ENCODE measurements at places on chromosomes 2 and 18.

DNA sequence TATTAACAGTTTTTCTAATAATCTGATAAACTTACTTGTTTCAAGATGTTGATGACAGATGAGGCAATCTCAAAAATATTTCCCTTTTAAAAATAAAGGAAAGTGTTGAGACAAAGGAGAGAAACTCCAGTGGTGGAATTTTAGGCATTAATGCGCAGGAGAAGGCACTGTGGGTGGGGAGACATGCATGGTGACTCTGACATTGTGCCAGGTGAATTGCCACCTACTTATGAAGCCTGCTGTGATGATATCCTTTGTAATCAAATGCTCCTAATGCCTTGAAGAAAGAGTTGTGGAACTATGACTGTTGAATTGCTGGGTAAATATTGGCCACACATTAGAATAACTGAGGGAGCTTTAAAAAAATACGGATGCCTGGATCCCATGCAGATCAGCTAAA, 101.4 kb downstream of the PLA2R1 start:
- DNase-seq = no peak

DNA sequence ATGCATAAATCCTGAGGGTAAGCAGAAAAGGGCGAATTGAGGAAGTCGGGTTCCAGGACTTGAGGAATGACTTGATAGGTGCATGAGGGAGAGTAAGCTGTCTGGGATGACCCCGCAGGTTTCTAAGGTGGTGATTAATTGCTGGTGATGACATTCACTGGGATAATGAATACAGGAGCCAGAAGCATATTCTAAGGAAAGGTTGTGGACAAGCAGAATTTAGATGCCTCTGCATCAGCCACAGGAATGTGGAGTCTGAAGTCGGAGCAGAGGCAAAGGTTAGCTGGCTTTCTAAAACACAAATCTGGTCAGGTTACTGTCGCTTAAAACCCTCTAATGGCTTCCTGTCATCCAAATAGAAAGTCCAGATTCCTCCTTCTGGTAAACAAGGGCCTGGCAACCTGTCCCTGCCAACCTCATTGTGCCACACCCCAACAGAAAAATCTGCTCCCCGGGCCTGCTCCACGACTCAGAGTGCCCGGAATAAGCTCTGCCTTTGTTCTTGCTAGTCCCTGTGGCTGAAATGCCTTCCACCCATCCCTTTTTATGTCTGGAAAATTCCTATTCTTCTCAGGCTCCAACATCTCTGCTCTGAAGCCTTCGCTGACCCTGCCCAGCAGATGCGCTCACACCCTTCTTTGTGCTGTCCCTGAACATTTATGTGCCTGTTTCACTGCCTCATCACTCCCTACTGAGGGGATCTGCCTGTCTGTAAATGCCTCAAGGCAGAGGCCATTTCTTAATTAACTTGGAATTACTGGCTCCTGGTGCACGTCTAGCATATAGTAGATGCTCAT, 11.3 kb upstream of the TMEM214 start:
- no peak for DNase-seq

DNA sequence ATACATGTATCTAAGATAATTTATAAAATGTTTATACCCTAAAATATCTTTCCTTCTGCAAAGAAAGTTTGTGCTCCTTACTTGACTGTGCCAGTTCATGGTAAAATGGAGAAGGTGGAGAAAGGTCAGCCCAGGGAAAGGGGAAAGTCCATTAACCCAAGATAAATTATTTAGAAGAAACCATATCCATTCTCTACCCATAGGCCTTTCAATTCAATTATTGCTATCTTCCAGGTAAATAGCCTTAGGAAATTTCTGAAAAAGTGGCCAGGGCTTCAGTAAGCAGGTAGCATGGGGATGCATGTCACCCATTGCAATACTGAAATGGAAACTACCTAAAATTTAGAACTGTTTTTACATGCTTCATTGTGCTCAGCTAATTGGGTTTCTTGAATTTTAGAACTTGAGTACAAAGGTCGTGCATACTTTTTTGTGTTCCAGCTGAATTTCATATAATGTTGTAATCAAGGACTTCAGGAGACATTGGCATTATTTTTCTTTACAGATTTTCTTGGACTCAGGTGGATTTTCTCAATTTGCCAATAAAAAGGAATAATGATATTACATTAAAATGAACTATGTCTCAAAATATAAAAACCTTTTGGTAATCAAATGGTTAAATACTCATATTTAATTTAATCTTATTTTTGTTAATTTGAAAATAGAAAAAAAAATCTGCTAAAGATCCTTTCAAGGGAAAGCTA, 124.9 kb downstream of the CSRNP3 start:
- no peak for DNase-seq

- no peak for DNase-seq
Measured at GRCh38 chr2:181627545-181627944, 29.4 kb downstream of the CERKL start.

- DNase-seq = no peak
Measured at GRCh38 chr18:77056344-77057005, 76.1 kb downstream of the MBP start.

DNA sequence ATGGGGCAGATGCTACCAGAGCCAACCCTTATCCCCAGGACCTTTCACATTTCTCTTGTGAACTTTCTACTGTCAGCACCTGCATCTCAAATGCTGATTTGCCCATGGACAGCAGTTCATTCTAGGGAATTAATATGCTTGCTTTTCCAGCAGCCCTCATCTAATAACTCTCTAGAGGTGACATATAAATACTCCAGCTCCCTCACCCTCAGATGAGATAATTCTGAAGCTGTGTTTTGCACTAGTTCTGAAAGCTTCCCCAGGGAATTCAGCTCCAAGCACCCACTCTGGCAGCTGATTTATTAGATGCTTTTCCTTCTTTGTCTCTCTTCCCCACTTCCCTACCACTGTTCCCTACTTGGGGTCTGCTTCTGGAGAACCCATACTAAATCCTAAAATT, 62.1 kb downstream of the PLCL1 start:
- DNase-seq = no peak

- DNase-seq = no peak
Measured at GRCh38 chr2:240290432-240291336, 144.8 kb upstream of the GPC1 start.

GRCh38 chr18:78784861-78785260, 194.8 kb upstream of the SALL3 start:
- no peak for DNase-seq

DNA sequence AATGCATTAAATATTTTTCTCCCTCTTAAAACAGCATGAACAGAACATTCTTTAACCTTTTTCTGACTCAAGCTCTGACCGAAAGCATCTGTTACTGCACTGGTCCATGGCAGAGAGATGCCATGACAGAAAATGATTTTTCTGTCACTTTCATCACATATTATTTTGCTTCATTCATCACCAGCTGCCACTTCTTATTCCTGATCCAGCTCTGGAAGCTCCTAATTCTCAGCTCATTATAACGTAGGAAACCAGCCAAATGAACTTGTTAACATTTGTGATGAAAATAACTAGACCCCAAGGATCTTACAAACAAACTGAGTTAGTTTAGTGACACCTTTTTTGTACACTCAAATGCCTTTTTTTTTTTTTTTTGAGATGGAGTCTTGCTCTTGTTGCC, 7.6 kb upstream of the CFLAR start:
- no peak for DNase-seq

DNA sequence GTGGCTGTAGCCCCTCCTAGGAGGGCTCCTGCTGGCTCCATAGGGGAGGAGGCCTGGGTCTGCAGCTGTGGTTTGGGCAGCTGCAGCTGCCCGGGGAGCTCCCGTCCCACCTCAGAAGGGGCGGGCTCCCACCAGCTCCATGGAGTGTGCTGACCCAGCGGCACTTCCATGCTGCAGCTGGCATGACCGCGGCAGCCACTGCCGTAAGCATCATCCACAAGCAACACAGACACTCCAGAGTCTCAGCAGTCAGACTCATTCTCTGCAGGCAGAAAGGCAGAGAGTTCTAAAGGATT, 660.1 kb upstream of the RAB6C start:
- DNase-seq = no peak

DNA sequence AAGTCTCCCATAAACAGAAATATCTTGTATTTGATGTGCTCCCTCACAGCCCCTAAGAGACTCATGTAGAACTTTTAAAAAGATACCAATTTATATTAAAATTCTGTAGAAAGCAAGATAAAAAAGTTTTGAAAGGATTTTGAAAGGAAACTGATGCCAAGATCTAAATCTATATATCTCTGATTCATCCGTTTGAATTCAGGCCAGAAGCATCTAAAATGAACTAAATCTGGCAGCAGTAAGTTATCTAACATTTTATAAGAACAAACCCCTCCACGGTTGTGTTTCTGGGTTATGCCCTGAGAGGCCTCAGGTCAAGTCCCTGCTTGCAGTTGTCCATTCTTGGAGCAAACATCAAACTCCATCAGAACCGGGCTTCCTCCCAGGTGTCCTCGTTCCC, 165.8 kb downstream of the FBXO15 start:
- DNase-seq = no peak

- DNase-seq = no peak
Measured at GRCh38 chr2:188016917-188017316, 274.8 kb upstream of the GULP1 start.

DNA sequence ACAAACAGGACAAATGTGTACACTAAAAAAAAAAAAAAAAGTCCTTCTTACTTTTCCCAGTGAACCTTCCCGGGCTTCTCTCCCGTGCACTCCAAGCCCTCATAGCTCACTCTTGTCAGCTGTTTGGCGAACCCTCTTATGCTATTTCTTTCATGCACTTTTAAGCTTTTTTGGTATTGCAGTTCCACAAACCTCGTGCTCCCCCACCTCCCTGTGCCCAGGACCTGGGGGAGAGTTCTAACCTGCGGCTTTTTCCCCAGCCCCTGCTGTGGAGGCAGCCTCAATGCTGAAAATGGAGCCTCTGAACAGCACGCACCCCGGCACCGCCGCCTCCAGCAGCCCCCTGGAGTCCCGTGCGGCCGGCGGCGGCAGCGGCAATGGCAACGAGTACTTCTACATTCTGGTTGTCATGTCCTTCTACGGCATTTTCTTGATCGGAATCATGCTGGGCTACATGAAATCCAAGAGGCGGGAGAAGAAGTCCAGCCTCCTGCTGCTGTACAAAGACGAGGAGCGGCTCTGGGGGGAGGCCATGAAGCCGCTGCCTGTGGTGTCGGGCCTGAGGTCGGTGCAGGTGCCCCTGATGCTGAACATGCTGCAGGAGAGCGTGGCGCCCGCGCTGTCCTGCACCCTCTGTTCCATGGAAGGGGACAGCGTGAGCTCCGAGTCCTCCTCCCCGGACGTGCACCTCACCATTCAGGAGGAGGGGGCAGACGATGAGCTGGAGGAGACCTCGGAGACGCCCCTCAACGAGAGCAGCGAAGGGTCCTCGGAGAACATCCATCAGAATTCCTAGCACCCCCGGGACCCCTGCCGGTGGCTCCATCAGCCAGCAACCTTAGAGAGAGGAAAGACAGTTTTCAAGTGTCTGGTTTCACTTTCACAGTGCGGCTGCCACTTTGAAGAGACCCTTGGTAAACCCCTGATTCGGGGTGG, 826 bp downstream of the KCNE4 start:
- DNase-seq = no peak

- DNase-seq = no peak
Measured at GRCh38 chr2:69453475-69454129, 16.4 kb upstream of the NFU1 start.

DNA sequence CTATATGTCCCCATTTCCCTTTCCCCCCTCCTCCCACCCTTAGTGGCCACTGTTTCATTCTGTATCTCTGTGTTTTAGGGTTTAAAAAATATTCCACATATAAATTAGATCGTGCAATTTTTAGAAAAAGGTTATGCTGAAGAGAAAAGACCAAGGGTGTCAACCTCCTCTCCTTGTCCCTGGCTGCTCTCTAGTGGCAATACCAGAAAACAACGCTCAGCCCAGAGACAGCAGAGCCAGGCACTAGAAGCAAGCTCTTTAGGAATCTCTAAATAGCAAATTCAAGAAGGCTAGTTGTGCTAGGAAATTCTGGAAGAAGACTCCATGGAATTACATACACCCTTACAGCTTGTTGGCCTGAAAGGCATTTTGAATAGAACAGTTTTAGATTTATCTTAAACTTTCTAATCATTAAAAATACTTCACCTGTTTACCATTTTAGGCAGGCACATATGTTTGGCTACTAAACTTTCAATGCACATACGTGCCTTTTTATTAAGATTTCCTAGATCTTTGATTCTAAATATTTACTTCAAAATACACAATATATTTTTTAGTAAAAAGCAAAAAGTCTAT, 35.1 kb upstream of the RASGRP3 start:
- no peak for DNase-seq

DNA sequence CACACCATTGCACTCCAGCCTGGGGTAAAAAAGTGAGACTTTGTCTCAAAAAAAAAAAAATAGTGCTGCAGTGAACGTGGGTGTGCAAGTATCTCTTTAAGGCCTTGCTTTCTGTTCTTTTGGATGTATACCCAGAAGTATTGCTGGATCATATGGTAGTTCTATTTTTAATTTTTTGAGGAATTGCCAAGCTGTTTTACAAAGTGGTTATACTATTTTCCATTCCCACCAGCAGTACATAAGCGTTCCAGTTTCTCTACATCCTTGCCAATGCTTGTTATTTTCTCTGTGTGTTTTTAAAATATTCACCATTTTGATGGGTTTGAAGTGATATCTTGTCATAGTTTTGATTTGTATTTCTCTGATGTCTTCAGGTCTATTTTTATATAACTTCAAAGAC, 13.1 kb downstream of the ARMC9 start:
- DNase-seq = no peak

DNA sequence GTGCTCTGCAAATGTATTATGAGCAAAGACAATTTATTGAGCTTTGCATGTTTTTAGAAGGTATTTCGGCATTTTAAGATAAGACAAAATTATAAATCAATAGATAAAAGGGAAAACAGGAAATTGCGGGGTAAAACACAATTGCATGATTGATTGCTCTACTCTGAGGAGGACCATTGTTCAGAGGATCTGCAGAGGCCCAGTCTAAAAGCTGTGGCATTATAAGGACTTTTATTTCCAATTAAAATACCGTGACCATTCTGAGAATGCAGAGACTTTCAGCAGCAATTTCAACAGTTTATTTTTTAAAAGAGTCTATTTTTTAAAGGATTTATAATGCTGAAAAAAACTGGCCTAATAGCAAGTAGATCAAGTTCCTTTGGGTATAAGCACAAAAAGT, 62.0 kb downstream of the TPGS2 start:
- no peak for DNase-seq

DNA sequence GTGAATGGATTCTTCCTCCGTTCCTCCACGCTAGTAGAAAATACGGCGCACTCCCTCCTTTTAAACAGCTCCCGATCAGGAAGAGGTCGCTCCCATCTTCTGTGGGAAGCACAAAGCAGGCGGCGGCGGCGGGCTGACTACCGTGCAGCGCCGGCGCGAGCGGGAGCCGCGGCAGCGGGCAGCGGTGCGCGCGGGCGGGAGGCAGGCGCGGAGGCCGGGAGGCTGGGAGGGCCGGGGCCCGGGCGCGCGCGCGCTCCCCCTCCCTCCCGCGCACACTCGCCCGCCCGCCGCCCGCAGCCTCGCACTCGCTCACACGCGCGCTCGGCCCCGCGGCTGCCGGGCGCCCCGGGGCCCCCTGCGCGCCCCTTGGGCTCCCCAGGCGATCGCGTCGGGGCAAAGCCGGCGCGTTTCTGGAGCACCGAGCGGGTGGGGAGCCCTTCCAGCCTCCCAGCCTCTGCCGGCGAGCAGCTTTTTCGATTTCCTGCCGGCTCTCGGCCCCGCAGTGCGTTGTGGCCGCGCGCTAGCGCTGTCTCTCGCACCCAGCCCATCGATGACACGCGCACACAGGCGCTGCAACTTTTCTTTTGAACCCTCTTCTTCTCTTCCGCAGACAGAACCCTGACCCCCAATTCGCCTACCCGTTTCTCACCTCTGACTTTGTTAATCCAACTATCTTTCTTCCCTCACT, at the start of gene SLC8A1:
TSS of gene SLC8A1 (minus strand) at position 173 of the 688 bp plus-strand sequence.
- DNase-seq = no peak
